Body of pancreas (tissue), 4 donors: ENCODE measurements at places on chromosomes 4 and X. TPM values are rescaled to one million over a fixed set of nuclear protein-coding genes. Genes with fewer than 3 reads are reported as not detected.
A peak's percentile ranks its signal among the peaks of the same experiment; 100 is the strongest.

DNA sequence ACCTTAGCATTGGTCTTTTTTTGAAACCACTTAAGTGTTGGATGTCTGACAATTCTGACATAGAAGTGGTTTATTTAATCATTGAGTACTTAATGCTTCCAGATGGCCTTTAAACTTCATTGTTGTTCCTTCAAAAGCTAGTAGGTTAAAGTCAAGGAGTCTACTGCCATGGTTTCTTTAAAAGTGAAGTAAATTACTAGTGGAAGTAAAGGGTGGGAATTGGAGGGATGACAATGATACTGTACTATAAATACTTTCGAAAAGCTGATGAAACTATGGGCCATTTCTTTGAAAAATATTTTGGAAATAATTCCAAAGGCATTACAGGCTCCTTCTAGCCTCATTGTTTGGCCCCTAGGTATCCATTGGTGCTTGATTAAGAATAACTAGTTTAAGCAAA is 51.9 kb downstream of the ATP10D start:
- no peaks in the 10 kb centered on the region for H3K27me3 ChIP-seq
- H3K27ac ChIP-seq = no peak overlapping the region
- no peaks in the 10 kb centered on the region for H3K4me1 ChIP-seq
- no peak overlapping the region for H3K4me3 ChIP-seq
- no peak for DNase-seq

GRCh38 chr4:153335665-153336064 is 8.8 kb upstream of the MND1 start:
- no peaks in the 10 kb centered on the region for H3K4me1 ChIP-seq
- no peak for DNase-seq
- no peaks in the 10 kb centered on the region for H3K27me3 ChIP-seq
- H3K4me3 ChIP-seq = no peak overlapping the region
- H3K36me3 ChIP-seq = no peaks in the 10 kb centered on the region

GRCh38 chr4:14719053-14719452 is 283.2 kb upstream of the CPEB2 start:
- no peaks in the 10 kb centered on the region for H3K36me3 ChIP-seq
- H3K4me3 ChIP-seq = no peak overlapping the region
- H3K27me3 ChIP-seq = no peaks in the 10 kb centered on the region
- DNase-seq = peak; percentile 37
- H3K4me1 ChIP-seq = no peaks in the 10 kb centered on the region

- H3K36me3 ChIP-seq = no peaks in the 10 kb centered on the region
- no peak overlapping the region for H3K4me3 ChIP-seq
- no peaks in the 10 kb centered on the region for H3K27me3 ChIP-seq
- peaks cover 11% of the 10 kb centered on the region for H3K4me1 ChIP-seq
- DNase-seq = no peak
- no peak overlapping the region for H3K27ac ChIP-seq
These were observed 22.6 kb downstream of the CCKAR start for GRCh38 chr4:26467724-26468123.

DNA sequence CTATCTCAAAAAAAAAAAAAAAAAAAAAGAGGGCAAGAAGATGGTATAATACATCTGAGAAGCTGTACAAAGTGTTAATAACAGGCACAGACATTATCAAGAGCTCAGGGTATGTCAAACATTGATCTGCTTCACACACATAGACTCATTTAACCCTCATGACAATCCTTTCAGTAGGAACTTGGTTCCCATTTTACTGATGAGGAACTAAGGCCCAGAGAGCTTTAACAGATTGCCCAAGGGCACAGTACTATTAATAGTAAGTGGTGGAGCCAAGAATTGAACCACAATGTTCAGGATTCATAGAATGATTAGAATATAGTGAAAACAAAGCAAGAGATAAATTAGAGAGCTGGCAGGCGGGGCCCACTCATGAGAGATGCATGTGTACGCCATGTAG is 154.4 kb downstream of the EFHC2 start:
- H3K27me3 ChIP-seq = no peaks in the 10 kb centered on the region
- no peaks in the 10 kb centered on the region for H3K4me1 ChIP-seq
- no peak overlapping the region for H3K27ac ChIP-seq
- no peaks in the 10 kb centered on the region for H3K36me3 ChIP-seq

- DNase-seq = peak; percentile 80
- H3K27ac ChIP-seq = peak within 1 kb of the TSS; percentile 81
- H3K36me3 ChIP-seq = no peaks in the 10 kb centered on the region
- peak within 1 kb of the TSS; percentile 66 for H3K4me3 ChIP-seq
- H3K4me1 ChIP-seq = peaks cover 34% of the 10 kb centered on the region
These were observed at the start of gene DCLK2 for GRCh38 chr4:150078041-150078578. Gene DCLK2, plus strand, starts transcription at chr4:150078445. Its CDS starts 583 bp downstream, at chr4:150079028.

Gene TMPRSS11B
- not detected for total RNA-seq

GRCh38 chrX:40268188-40268520 is 170.4 kb upstream of the BCOR start:
- H3K4me1 ChIP-seq = peaks cover 5% of the 10 kb centered on the region
- H3K27ac ChIP-seq = no peak overlapping the region
- no peak for DNase-seq
- no peaks in the 10 kb centered on the region for H3K27me3 ChIP-seq
- H3K4me3 ChIP-seq = no peak overlapping the region

DNA sequence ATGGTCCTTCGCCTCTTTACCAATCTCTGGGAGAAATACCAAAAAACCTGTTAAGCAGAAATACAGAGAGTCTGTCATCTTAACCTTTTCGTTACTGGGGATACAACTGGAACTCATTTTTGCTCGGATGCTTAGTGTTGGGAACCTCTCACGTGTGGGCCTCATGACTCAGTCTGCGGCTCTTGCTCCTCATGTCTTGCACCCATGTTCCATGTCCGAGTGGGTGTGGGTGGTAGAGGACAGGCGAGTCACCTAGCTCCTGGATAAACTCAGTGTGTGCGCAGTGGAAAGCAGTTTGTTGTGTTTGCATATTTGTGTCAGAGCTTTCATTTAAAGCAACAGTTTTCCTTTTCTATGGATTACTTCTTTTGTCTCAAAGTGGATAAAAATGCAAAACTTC is 70.6 kb downstream of the TNIP2 start:
- no peaks in the 10 kb centered on the region for H3K4me1 ChIP-seq
- no peak overlapping the region for H3K4me3 ChIP-seq
- H3K36me3 ChIP-seq = peaks cover 3% of the 10 kb centered on the region
- no peak for DNase-seq
- no peak overlapping the region for H3K27ac ChIP-seq

GRCh38 chr4:125254106-125254505 is 60.6 kb upstream of the FAT4 start:
- no peak overlapping the region for H3K27ac ChIP-seq
- no peaks in the 10 kb centered on the region for H3K27me3 ChIP-seq
- H3K4me1 ChIP-seq = no peaks in the 10 kb centered on the region
- no peaks in the 10 kb centered on the region for H3K36me3 ChIP-seq
- DNase-seq = no peak

Gene FAM133A
- not detected for total RNA-seq

GRCh38 chr4:72525938-72526337 is 43.1 kb downstream of the ADAMTS3 start:
- no peak overlapping the region for H3K27ac ChIP-seq
- H3K4me3 ChIP-seq = no peak overlapping the region
- H3K4me1 ChIP-seq = no peaks in the 10 kb centered on the region
- DNase-seq = no peak
- H3K36me3 ChIP-seq = no peaks in the 10 kb centered on the region
- no peaks in the 10 kb centered on the region for H3K27me3 ChIP-seq

DNA sequence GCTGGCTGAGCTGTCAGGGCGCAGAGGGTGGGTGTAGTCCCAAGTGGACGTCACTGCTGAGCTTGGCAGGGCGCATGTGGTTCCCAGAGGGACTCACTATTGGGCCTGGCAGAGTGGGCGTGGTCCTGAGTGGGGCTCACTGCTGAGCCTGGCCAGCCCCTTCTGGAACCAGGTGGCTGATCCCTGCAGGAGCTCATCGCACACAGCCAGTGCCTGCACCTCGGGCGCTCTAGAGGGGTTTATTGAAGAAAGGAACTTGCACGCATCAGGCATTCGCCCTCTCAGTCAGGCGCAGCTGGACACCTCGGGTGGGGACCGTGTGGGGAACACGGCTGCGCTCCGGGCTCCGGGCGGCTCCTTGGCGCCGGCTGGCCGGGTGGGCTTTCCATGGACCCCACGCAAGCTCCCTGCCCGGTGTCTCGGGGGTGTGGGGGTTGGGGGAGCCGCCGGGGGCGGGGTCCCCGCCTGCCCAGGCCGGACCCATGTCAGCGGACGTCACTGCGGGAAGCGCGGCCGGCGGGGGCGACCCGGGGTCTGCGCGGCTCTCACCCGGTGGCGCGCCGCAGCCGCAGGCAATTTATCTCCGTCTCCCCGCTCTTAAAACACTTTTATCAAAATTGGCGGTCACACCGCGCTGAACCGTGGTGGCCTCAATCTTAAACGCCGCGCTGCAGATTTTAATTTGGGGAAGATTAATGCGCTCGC is 65.4 kb upstream of the NKX1-1 start:
- no peak for DNase-seq
- H3K27ac ChIP-seq = no peak overlapping the region
- no peak overlapping the region for H3K4me3 ChIP-seq

DNA sequence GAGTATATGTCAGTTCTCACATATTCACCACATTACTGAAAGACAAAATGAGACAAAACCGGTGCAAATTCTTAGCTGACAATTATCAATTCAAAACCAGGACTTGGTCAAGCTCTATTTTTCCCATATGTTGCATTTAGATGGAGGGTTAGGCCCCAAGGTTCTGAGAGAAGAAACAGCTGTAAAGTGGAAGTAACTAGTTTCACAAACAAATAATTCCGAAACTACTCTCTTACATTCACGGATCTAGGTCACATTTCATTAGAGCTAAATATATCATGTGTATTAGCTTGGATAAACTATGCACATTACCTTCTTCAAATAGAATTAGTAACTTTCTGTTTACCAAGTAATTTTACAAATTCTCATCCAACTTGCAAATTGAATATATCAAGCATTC is 3.7 kb upstream of the GABRA2 start:
- H3K4me3 ChIP-seq = no peak overlapping the region
- no peak overlapping the region for H3K27ac ChIP-seq
- DNase-seq = no peak
- H3K27me3 ChIP-seq = no peaks in the 10 kb centered on the region
- no peaks in the 10 kb centered on the region for H3K36me3 ChIP-seq

DNA sequence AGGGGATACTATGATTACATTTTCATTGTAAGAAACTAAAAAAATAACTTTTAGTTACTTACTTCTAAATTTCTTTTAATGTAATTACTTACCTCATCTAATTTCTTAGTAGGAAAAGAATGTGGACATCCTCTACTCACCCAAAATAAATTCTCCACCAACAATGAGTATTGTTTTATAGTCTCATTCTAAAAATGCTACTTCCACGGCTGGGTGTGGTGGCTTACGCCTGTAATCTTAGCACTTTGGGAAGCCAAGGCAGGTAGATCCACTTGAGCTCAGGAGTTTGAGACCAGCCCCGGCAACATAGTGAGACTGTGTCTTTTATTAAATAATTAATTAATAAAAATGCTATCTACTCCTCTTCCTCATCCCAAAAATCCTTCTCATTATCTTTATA is 99.8 kb downstream of the PPA2 start:
- no peak overlapping the region for H3K27ac ChIP-seq
